ENCODE measurements at places on chromosomes 2 and 18.

DNA sequence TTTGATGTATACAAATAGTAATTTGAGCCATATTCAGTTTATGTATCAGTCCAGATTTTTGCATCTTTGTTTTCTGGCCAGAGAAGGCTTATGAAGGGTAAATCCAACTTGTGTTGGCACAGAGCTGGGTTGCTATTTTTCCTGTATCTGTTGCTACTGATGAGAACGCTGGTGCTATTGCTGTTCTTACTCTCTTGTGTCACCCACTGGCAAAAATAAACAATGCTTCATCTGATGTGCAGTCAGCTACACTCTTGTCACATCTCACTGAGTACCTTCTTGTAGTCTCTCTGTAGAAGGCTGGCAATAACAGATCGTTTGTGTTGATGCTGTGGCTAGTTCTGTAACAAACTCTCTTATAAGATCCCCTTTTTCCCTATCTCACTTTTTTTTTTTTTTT lies 323.4 kb downstream of the CDH19 start:
- DNase-seq = no peak

DNA sequence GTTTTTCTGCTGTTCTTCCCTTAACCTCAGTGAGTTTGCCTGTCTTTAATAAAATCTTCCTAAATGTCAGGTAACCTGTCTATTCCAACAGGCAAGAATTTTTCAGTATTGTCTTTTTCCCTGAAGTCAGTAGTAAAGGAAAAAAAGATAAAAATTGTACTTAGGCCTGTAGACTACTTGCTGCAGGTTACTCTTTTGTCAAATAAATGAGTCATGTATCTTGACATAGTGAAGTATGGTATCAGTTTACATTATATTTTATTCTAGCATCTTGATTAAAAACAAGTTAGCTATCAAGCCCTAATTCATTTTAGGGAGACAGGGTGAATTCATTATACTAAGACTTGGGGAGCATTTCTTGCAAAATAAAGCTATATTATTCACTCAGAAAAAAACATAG lies 59.8 kb downstream of the ITGA4 start:
- DNase-seq = no peak

- DNase-seq = no peak
Measured at GRCh38 chr2:227163998-227164762, at the start of the genes COL4A3 and COL4A4. TSS of gene COL4A3 (plus strand) at chr2:227164624. CDS start at chr2:227164727, 103 bp downstream. TSS of gene COL4A4 (minus strand) at chr2:227164205. CDS start at chr2:227147483, 16,722 bp downstream.

- DNase-seq = no peak
Measured at GRCh38 chr2:29033172-29033571, 41.2 kb downstream of the PCARE start.

- no peak for DNase-seq
Measured at GRCh38 chr18:346600-346999, 78.8 kb upstream of the THOC1 start.

GRCh38 chr18:34222307-34223163 lies 2.2 kb downstream of the NOL4 start:
- no peak for DNase-seq

DNA sequence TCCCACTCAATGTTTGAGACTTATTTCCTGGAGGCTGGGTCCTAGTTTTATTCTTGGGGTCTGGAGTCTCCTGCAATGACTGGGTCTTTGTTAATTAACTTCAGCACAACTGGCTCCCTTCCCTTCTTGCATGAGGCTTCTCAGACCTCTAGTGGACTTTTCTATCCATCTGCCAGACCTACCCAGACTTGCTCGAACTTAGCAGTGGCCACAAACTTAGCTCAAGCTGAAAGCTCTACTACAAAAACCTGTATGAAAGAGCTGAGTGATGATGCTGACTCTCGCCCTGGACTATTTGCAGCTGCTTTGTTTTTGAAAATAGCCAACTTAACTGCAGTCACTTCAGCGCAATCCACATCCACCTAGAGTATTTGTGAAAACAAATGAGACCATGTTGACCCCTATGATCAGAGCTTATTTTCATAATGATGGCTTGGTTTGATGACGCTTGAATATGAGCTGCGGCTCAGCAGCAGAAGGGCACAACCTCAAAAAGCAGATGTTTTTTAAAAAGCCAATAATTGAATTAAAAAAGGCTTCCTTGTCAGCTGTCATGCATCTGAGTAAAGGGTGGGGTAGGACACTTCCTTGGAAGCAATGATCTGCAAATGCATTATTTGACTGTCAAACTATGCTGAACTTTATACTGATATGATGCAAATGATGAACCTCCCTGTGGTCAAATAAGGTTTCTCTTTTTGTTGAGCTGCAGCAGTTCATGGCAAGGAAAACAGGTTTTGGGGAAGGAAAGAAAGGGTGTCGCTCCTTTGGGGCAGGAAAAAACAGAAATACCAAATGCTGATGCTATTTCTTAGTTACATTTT lies 10.6 kb upstream of the ANXA4 start:
- no peak for DNase-seq

DNA sequence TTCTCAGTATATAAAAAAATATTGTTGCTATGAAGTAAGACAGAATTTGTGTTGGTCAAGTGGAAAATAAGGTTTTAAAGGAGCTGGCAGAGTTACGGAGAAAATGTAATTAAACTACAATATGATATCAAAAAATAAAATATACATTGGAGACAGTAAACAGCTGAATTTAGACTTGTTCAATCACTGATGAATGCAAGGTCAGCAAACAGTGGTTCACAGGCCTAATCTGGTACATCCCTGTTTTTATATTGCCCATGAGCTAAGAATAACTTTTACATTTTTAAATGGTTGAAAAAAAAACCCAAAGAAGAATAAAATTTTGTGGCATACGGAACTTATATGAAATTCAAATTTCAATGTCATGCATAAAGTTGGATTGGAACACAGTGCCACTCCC lies 131.0 kb upstream of the TRIB2 start:
- DNase-seq = no peak

DNA sequence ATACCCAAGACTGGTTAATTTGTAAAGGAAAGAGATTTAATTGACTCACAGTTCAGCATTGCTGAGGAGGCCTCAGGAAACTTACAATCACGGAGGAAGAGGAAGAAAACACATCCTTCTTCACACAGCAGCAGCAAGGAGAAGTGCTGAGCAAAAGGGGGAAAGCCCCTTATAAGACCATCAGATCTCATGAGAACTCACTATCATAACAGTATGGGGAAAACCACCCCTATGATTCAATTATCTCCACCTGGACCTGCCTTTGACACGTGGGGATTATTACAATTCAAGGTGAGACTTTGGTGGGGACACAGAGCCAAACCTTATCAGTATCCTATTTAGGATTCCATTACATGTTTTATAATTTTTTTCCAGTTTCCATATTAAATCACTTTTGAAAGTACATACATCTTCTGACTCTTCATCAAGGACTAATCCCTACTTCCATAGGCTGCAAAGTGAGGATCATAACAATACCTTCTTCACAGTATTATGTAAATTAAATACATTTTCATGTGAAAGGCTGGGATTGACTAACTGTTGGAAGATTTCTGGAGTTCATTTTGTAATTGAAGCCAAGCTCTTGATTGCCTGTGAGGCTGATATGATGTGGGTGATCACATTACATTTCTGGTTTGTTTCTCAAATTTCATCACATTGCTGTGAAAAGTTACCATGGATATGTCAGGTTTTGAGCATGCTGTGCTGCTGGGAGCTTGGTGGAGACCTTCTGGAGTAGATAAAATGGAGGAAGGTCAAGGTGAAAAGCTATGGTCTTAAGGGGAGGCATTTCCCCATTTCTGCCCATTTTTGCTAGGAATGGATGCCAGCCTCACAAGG lies 31.7 kb upstream of the CERS6 start:
- DNase-seq = no peak

DNA sequence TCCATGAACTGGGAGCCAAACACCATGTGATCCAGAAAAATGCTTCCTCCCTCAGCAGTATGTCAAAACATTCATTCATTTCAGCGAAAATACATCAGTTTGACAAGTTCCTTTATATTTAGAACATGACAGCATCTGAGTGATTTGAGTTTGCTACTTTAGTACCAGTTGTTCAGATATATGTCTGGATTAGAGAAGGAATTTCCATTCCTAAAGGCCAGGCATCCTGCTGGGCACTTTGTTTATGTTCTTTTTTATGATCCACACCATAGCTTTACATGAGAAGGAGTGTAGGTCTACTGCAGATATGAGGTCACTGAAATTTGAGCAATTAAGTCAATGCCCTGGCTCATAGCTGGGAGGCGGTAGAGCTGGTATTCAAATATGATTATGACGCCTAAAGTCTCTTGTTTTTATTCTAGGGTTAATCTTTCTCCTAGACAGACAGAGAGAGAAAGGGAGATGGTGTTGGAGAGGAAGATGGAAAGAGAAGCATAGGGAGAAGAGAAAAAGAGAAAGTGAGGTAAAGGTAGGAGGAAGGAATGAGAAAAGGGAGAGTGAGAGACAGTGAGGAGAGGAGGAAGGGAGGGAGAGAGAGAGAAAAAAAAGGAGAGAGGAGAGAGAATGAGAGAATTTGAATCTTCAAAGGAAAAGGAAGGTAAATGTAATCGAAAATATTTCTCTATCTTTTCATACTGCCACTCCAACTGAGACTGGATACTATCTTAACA lies 839.5 kb upstream of the FANCL start:
- no peak for DNase-seq

GRCh38 chr18:69686861-69687260 lies 260.8 kb downstream of the CD226 start:
- DNase-seq = no peak

GRCh38 chr2:98348066-98348561 lies 1.9 kb downstream of the CNGA3 start:
- no peak for DNase-seq

- no peak for DNase-seq
Measured at GRCh38 chr2:89767572-89768435, 1076.3 kb downstream of the RPIA start.

- no peak for DNase-seq
Measured at GRCh38 chr2:167345559-167345958, 457.3 kb downstream of the XIRP2 start.

GRCh38 chr2:28510184-28510583 lies 14.3 kb downstream of the PLB1 start:
- no peak for DNase-seq

DNA sequence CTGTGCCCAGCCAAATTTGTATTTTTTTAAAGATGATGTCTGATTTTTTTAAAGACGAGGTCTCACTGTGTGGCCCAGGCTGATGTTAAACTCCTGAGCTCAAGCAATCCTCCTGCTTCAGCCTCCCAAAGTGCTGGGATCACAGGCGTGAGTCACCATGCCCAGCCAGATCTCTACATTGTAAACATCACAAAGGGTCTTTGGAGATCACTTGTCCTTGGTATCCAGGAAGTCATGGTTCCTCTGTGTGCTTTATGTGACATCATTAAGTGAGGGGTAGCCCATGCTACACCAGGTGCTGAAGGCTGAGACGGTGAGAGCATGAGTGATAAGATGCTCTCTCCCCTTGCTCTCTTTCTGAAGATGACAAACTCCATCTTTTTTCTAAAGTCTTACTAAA lies 7.0 kb upstream of the NUP35 start:
- DNase-seq = no peak

DNA sequence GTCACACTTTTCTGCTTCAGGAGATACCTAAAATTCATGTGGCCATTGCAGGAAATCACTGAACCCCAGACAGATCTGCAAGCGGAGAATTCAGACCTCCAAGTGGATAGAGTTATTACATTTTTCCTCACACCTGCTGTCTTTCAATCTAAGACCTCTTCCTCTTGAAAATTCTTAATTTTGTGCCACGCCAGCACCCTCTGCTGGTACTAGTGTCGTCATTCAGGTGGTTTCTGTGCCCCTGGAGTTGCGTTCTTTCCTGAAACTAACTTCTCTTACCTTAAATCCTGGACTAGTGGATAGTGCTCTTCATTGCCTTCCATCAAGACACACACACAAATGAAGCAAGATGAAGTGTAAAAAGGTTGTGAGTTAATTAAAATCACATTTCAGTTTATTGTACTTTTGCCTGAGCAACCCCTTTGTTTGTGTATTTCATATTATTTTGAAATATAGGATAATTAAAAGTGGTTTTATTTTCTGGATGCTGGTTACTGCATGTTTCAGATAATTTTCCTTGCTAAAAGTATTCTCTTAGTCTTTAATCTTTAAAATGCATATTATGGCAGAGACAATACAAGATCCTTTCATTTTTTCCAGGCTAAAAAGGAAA lies 1.6 kb upstream of the DNER start:
- peak; percentile 35 for DNase-seq

DNA sequence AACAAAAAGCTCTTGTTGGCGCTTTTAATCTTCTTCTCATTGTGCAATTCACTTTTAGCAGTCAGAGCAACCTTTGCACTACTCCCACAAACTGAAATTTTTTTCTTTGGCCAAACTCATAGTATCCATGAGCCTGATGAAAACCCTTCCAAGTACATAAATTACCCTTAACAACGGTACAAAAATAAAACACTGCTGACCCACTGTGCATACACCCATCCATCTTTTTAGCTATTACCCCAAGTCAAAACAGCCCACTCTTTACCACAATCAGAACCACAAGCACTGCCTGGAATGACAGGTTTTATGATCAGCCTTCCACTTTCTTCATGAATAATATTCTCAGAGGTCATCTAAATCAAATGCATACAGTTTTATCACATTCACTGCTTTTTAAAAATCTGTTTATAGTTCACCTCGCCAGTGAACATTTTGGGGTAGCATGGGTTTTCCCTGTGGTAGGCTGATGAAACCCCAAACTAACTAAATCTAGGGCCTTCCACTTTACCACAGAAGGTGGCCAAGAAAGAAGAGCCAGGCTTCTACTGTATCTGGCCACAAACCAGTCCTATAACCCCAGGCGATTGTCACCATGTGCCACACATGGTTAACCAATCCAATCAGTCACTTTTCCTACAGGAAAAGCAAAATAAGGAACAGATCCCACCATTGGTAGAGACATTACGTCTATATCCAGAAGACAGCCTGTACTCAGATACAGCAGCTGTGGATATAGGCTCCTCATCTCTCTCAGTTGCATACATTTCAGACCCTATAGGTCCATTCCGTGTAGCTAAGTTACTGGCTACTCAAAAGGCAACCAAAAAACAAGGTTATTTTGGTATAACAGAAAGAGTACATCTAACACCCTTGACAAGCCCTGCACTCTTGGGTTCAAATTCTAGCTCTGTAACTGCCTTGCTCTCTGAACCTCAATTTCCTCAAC lies 171.3 kb downstream of the THADA start:
- DNase-seq = no peak

DNA sequence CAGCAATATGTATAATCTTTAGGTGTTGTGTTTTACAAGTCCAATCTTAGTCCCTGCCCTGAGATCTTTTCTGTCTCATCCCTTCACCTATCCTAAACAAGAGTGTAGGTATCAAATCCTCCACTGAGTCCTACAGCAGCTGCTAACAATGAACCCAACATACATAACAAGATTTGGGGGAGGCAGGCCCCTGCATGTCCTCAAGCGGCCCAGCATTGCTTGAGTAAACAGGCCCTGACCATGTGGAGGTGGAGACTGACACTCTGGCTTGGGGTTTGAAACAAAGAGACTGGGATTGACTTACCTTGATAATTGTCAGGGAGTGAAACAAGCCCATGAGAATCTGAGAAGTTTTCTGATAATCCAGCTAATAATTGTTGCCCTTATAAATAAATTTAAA lies 213.4 kb downstream of the STK39 start:
- DNase-seq = no peak

- no peak for DNase-seq
Measured at GRCh38 chr2:230172852-230173251, 46.9 kb downstream of the SP110 start.

Data from stimulated activated CD4-positive, alpha-beta T cell treated with anti-CD3 and anti-CD28 coated beads, Interleukin-2, amount 100 ng/mL, for 24 hours (primary cell).